ENCODE measurements at places on chromosomes 12 and 14.

DNA sequence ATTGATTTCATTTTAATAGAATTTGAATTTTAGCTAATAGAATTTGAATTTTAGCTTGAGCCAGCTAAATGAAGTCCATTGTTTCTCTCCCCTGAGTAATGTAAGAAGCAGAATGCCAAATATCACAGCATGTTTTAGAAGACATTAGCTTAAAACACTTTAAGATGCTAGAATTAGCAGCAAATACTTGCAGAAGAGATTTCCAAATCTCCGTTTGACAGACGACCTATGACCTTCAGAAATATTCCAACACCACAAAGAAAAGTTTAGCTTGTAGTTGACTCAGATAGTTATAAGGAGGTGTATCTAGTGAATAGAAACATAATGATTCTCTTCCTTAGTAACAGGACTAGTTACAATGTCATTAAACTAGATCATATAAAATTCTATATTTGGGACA lies 51.7 kb upstream of the MYF6 start:
- no peak for DNase-seq

GRCh38 chr14:50039734-50040400 lies 76.5 kb downstream of the VCPKMT start:
- DNase-seq, result no peak

- DNase-seq, result no peak
These were observed 5.9 kb upstream of the APOLD1 start for GRCh38 chr12:12779529-12779928.

- no peak for DNase-seq
These were observed 657 bp downstream of the CBLN3 start for GRCh38 chr14:24428628-24429394.

DNA sequence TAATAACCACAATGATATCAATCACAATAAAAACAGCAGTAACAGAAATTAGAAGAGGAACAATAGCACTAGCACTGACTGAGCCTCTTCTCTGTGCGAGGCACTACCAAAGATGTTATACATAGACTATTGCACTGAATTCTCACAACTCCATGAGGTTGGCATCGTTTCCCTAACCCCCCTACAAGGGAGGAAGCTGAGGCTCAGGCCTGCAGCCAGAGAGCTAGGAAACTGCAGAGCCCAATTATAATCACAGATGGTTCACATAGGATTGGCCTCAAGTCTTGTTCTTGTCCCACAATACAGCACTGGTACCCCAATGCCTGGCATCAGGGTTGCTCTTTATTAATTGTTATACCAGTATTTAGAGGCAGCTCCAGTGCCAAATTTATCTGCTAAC lies 278.0 kb downstream of the CEP128 start:
- DNase-seq, result no peak

DNA sequence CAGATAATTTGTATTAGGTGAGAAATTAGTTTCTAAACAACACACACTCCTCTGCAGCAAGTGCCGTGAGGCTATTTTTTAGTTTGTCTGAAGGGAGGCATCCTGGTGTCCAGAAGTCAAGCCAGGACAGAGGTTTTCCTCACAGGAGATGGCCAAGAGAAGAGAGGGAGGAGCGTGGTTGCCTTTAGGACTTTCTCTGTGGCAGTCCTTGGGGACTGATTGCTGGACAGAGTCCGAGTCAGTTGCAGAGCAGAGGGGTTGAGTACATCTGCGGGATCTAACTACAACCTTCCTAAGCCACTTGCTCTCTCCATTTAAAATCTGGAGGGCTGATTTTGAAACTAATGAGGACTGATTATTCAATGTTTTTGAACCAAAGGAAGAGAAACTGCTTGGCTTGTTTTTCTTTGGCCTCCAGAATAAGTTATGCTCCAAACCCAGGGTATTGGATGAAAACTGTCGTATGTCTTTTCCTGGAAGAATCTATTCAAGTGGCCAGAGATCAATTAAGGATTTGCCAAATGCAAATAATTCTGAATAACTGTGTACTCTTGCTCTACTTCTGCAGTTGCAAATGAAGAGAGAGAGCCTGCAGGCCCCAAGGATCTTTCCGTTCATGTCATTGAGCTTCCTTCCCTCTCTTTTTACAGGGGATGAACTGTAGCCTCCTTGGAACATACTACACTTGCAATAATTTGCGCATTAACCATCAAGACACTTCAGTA lies 1.2 kb downstream of the SLCO1C1 start:
- no peak for DNase-seq

- DNase-seq, result no peak
These were observed 126.6 kb downstream of the BCAT1 start for GRCh38 chr12:24822121-24822899.

GRCh38 chr12:107328442-107329133 lies 235.2 kb upstream of the CRY1 start:
- no peak for DNase-seq

DNA sequence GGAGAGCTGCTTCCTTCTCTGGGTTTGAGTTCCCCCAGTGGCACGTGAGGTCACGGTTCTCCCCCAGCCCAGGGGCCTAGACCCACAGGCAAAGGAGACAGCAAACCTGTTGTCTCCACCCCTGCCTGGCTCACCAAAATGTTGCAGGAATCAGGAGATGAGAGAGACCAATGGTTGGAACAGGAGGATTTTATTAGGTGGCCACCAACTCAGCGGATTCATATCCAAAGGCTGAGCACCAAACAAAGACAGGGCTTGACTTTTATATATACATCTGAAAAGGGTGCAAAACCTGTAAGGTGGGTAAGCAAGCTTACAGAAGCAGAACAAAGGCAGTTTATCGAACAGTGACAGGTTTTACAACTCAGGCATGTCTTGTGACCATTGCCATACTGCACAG lies 9.2 kb upstream of the ADAM21 start:
- DNase-seq, result no peak

- DNase-seq, result no peak
These were observed 166.5 kb downstream of the MSRB3 start for GRCh38 chr12:65444996-65445395.

DNA sequence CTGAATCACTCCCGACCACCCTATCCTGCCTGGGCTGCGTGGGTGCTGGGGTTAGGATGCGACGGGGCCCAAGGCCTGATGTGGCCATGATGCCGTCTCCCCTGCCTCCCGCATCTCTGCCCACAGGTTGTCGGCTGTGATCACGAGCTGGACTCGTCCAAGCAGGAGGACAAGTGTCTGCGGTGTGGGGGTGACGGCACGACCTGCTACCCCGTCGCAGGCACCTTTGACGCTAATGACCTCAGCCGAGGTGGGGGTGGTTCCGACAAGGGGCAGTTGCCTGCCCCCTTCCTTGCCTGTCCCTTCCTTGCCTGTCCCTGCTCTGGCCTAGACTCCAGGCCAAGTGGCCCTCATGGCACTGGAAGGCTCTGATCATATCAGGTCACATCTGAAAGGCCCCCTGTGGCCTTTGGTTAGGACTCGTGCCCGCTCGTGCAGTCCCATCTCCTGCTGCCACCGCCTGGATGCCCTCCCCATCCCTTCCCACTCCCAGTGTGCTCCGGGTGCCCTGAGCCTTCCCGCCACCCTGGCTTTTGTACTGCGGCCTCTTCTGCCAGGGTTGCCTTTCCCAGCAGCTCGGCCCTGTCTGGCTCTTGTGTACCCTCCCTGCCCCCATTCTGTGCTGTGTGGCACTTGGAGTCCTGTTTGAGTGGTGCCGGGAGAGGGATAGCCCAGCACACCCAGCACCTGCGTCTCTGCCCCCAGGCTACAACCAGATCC lies 13.6 kb downstream of the PAPLN start:
- no peak for DNase-seq

DNA sequence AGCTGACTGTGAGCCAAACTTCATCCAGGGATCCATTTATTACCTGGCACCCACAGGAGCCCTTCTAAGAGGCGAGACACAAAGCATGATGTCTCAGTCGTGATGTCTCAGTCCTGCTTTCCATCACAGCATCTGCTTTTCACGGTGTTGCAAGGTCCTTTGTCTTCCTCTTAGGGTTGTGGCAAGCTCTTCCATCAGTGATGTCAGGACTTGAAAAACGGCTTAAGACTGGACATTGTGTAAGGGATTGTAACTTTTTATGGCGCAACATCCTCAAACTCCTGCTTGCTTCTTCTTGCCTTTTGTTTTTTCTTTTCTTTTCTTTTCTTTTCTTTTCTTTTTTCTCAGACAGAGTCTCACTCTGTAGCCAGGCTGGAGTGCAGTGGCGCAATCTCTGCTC lies 586.5 kb upstream of the TMEM132C start:
- no peak for DNase-seq

DNA sequence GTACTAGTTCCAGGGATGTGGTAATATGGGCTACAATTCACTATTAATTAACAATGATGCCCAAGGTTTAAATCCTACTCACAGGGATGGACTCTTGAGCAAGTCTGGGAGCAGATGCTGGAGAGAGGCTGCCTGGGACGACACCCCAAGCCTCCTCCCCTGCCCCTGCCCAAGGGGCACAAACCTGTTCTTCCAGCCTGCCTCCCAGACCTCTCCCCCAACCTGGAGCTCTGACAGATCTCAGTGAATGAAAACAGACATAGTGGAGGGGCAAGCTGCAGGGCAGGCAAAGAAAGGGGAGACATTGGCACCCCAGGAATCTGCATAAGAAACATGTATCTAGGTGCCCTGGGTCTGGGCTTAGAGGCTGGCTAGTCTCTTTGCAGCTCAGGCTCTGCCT lies 5.8 kb downstream of the KDM2B start:
- no peak for DNase-seq

All from activated gamma-delta T cell (primary cell).